ENCODE measurements at places on chromosomes 16 and 17.

DNA sequence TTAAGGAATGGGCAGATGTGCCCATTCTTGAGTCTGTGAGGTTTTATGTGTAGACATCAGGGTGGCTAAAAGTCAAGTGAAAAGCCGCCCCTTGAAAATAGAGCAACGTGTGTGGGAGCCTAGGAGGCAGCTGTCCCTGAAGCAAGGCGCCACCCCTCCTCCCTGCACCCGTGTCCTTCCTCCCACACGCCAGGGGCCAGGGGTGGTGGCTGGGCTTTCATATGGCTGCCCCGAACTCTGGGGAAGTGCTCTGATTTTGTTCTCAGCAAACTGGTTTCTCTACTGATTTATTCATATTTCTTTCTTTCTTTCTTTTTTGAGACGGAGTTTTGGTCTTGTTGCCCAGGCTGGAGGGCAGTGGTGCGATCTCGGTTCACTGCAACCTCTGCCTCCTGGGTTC lies 4.7 kb downstream of the ZNF750 start:
- no peak for DNase-seq

GRCh38 chr16:48284772-48285409 lies 37.6 kb upstream of the ABCC11 start:
- DNase-seq: no peak

DNA sequence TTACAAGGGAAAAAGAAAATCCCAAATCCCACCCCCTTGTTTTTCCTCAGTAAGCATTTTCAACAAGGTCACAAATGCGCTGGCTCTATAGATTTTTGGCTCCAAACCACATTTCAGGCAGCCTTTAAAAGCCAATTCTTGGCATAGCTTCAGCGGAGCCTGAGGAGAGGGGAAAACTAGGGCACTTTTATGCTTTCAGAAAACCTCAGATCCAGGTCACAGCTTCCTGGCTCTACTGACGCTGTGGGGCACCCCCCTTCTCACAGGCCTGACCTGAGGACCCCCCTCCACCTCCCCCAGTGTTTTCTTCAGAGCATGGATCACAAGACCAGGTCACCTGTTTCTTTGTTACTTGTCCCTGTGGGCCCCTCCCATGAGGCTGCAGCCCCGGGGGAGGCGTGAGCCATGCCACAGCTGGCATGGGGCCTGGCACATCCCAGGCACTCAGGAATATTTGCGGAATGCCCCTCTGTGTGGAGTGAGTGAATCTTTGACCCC lies 30.1 kb upstream of the MTSS2 start:
- no peak for DNase-seq

GRCh38 chr17:67662712-67663111 lies 55.0 kb upstream of the NOL11 start:
- no peak for DNase-seq

- DNase-seq: peak; percentile 54
These were observed 1.1 kb upstream of the ZNF747 start for GRCh38 chr16:30535777-30536190.

DNA sequence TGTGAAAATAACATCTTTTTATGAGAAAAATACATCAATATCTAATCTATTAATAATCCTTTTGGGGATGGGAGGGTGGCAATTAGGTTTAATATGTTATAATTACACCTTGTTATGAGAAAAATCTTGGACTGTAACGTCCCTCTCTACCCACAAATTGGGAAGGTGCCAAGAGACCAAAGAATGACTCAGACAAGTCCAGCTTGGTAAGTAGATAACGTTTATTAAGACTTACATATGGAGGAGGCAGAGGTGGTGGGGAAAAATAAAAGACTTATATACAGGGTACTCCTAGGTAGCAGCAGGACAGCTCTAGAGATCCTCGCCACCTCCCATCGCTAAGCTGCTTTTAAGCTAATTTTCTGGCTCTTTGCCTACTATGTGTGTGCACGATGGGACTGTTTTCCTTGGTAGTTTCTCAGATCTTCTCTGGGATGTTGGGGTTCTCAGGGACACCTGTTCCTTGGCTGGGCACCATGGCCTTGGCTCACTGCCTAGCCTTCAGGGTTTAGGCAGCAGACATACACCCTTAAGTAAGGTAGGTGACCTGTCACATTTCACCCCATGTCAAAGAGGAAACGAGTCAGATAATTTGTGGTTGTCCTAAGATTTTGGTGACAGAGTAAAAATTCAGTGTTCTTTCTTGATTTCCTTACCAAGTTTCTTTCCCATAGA lies 31.5 kb downstream of the RBL2 start:
- no peak for DNase-seq

DNA sequence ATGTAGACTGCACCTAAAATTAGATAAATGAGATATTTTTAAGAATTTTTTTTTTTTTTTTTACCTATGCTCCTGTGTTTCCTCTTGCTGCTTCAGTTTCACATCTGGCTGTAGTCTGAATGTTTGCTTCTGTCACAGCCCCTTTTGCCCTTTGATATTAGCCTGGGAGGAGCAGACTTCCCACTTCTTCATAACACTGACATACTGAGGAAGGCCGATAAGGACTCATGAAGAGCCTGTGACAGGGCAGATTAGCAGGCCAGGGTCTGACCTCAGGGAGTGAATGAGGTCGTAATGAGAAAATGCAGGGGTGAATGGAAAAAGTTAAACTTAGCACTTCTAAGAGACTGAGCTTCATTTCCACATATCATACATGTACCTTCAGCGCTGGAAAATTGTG lies at the start of gene SLFN14:
Gene SLFN14, minus strand, starts transcription at position 117 of the 400 bp plus-strand sequence. CDS start 2,757 bp downstream, outside the sequence.
- DNase-seq: no peak

DNA sequence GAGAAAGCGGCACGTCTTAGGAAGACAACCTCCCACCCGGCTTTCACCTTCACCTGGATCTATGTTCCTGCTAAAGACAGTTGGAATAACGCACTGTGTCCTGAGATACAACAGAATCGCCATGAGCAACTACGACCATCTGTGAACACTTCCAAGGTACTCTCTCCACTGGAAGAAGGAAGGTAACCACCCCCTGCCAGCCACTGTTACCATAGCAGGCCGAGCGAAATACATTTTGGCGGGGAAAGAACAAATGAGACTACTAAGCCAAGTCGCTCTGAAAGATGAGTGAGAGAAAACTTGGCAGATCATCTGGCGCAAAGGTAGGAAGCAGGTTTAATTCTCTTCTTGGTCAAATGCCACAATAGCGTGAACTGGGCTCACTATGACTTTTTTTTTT lies 9.8 kb downstream of the CRK start:
- DNase-seq: no peak

GRCh38 chr16:8355675-8356074 lies 234.6 kb downstream of the TMEM114 start:
- no peak for DNase-seq

- no peak for DNase-seq
These were observed 142.1 kb upstream of the RPH3AL start for GRCh38 chr17:494601-495265.

GRCh38 chr17:10640475-10640874 lies 16.6 kb downstream of the MYH3 start:
- DNase-seq: no peak

DNA sequence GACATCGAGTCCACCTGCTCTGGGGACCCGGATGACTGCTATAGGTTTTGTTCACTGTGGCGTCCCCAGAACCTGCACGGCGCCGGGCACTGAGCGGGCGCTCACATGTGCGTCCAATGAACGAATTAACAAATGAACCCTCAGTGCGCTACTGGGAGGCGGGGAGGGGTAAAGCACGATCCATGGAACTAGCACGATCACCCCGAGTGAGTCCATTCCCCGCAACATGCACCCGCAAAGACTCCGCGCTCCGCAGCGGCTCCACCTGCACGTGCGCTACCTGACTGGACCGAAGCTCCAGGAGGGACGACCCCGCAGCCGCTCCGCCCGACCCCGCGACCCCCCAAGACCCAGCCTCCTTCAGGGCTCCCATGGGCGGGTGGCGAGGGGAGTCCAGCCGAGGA lies 491 bp downstream of the TRAP1 start:
- DNase-seq: peak; percentile 37

DNA sequence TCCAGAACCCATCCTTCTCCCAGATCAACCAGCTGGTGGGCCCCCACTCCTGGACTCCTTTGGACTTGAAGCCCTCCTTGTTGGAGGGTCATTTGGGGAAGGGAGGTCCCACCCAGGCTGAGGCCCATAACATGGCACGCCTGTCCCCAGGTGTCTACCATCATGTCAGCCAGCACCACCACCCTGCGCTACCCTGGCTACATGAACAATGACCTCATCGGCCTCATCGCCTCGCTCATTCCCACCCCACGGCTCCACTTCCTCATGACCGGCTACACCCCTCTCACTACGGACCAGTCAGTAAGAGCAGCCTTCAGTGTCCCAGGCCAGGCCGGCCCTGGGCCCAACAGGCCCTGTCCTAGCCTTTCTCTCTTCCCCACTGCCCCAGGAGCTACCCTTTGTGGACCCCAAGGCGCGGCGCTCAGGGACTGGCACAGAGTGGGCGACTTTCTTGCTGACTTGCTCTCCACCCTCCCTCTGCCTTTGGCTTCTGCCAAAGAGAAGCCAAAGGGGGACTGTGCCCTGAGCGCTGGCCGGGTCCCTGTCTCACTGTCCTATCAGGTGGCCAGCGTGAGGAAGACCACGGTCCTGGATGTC lies 4.3 kb downstream of the TUBG1 start:
- DNase-seq: no peak

GRCh38 chr16:4664538-4665418 lies 28.6 kb upstream of the NUDT16L1 start:
- DNase-seq: peak; percentile 70

DNA sequence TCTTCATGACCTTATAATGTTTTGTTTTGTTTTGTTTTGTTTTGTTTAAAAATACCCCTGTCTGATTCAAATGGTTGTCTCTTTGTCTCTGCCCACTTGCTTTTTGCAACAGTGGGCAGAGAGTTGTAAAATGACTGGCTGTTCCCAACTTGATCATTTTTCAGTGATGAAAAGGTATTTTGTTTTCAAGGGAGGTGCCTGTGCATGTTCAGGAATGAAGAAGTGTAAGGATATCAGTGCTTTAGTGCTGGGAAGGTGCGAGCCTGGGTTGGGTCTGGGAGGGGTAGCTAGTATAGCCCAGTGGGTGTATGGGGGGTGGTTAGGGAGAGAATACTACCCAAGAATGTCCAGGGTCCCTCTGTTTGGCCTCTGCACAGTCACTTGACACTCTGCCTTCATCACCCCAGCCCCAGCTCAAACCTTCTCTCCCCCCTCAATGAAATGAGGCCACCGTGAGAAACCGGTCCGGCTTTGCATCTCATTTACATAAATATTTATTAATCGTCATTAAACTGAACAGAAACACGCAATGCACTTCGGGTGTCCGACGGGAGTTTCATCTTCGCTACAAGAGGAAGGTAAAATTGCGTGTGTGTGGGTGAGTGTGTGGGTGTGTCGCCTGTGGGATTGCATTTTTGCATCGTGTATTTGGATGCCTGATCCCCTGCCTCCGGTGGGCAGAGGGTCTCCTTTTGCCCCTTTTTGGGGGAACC lies 4.3 kb downstream of the NEUROD2 start:
- DNase-seq: no peak

DNA sequence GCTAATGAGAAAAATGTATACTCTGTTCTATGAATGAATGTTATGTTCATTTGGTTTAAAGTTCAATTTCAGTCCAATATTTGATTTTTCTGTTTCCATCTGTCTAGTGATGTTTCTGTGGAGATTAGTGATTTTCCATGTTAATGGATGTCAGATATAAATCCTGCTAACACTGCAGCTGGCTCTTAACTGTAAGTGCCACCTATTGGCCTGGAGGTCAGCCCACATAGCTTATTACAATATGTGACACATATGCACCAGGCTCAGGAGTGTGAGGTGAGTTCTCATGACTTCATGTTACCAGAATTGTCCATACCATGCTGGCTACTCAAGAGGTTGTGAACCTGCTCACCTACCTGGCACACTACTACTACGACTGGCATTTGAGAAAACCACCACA lies 17.1 kb downstream of the ATF7IP2 start:
- no peak for DNase-seq

DNA sequence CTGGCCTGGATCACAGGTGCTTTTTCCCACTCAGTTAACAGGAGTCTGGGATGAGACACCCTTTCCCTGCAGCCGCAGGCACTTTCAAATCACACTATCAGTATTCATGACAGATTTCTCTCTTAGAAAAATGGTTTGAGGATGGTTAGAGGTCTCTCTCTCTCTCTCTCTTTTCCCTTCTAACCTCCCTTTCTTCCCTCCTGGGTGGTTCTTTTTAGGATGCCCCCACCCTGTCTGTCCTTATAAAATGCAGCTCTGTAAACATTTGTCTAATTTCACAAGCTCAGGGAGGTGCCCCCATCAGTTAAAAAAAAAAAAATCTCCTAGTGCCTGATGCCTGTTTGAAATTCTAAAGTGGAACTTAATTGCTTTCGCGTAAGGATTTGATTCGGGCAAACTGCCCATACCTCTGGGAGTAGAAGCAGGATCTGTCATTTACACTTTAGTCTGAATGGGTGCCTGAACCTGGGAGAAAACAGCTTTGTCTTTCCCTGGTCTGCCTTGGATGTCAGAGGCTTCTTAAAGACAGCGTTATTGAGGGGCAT lies 158.8 kb downstream of the CCDC182 start:
- DNase-seq: no peak

DNA sequence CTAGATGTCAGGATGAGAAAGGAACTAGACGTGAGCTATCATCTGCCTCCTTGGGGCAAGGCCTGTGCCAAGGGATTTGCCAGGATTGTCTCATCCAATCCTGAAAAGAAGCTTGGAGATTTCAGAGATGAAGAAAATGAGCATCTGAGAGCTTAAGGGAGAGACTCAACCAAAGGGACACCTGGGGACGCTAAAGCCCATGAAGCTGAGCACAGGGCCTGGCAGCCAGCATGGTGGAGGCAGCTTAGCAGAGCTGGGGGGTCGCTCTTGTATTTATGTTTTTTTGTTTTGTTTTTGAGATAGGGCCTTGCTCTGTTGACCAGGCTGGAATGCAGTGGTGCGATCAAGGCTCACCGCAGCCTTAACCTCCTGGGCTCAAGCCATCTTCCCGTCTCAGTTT lies 18.4 kb upstream of the GLIS2 start:
- DNase-seq: no peak

GRCh38 chr17:40122136-40122998 lies 596 bp downstream of the MSL1 start:
- peak; percentile 36 for DNase-seq

DNA sequence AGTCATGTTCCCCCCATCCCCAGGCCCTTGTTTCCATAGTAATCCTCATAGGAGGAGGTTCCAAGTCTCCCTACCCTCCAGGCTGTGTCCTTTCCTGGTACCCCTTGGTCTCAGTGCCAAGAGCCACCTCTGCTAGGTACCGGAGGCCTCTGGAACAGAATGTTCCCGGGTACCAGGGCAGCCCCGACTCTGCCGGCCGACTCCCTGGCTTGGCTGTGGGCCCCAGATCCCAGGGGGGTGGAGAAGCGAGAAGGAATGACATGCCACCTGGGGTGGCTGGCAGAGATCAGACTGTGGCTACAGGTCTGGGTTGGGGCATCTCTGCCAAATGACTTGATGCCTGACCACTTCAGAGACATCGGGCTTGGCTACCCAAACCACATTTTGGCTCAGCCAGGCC lies 3.6 kb downstream of the STAC2 start:
- no peak for DNase-seq
